Fibroblast of skin of scalp (primary cell): ENCODE measurements at places on chromosomes 5 and 9.

GRCh38 chr5:100505984-100506670 is 29.0 kb upstream of the FAM174A start:
- peak; percentile 47 for DNase-seq

GRCh38 chr9:106653213-106653612 is 209.8 kb upstream of the ZNF462 start:
- DNase-seq, result peak; percentile 62

- no peak for DNase-seq
Observed at GRCh38 chr9:69188975-69189374, 14.9 kb downstream of the TJP2 start.

DNA sequence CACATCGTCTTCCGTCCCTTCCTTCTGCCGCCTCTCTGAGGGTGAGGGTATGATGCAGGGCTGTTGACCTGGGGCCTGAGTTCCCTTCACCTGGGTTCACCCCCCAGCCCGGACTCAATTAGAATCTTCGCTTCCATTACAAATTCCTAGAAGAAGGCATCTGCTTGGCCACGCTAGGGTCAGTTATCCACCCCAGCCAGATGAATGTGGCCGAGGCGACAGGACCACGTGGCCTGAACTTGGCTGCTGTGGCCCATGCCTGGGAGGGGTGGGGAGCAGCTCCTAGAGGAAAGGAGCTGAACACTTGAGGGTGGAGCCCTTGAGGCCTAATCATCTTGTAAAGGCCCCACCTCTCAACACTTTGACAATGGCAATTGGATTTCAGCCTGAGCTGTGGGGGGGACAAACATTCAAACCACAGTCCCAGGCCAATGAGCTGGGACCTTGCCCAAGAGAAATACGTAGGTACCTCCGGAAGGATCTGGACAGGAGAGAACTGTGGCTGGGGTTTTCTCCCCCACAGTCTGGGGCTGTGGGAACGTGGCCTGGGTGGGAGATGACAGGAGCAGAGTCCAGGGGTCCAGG is 90.6 kb upstream of the ADAMTS2 start:
- no peak for DNase-seq

DNA sequence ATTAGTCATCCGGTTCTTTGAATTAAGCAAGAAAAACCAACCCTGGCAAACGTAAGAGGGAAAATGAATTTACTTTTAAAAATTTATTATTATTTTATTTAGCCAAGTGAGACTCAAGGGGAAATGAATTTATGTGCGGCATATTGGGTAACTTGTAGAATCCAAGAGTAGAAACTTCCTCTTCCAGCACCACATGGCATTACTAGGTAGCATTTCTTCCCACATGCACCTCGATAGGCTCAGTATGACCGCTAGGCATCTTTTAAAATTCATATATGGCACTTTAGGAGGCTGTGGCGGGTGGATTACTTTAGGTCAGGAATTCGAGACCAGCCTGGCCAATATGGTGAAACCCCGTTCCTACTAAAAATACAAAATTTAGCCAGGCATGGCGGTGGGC is 17.6 kb upstream of the MYO10 start:
- no peak for DNase-seq

- no peak for DNase-seq
Observed at GRCh38 chr5:152546493-152546892, 141.4 kb upstream of the NMUR2 start.

DNA sequence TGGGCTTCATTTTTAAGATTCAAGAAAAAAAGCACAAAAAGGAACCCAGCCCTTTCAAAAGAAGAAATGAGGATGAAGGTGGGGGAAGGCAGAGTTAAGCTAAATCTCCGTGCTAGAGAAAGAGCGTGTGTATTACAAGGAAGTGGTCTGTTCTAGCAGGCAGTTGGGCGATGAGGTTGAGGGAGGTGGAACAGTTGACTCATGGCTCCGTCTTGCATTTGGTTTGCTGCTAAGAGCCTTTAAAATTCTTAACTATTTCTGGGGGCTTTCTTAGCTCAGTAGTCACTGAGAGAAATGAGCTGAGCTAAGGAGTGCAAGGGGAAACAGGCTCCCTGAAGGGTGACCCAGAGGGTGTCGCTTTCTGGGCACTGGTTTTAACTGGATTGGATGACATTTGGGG is 117.4 kb downstream of the GCNT1 start:
- peak; percentile 90 for DNase-seq

DNA sequence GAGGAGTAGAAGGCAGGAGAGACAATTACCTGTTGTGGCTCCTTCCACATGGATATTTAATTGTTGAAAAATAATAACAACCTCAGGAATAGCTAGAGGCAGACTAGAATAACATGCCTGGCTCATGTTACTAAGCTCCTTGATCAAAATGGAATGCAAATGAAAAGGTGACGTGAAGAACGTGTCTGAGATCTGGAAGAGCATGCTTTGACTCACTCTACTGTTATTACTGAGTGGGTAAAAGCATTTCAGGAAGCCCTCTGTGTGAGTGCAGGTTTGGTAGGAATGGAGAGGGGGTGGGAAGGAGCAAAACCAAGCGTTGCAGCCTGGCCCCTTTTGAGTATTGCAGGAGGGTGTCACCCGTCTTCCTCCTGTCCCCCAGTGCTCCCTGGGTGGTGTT is 84.8 kb downstream of the EQTN start:
- DNase-seq, result no peak

DNA sequence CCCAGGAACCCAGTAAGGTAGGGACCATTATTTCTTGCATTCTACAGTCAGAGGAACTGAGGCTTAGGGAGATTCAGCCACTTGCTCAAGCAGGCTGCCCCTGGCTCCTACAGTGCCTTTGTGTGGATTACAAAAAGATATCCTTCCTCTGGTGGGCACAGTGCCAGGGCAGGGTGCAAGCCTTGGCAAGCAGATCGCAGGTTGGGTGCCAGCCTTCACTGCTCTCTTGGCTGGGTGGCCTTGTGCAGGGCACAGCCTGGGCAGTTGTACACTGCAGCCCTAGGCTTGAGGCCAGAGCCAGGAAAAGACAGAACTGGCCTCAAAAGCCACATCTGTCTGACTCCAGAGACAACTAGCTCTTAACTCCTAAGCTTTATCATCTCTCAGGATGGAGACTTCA is 15.0 kb downstream of the DOCK2 start:
- DNase-seq, result no peak

GRCh38 chr5:38433160-38433861 is 123.1 kb downstream of the LIFR start:
- peak; percentile 91 for DNase-seq

DNA sequence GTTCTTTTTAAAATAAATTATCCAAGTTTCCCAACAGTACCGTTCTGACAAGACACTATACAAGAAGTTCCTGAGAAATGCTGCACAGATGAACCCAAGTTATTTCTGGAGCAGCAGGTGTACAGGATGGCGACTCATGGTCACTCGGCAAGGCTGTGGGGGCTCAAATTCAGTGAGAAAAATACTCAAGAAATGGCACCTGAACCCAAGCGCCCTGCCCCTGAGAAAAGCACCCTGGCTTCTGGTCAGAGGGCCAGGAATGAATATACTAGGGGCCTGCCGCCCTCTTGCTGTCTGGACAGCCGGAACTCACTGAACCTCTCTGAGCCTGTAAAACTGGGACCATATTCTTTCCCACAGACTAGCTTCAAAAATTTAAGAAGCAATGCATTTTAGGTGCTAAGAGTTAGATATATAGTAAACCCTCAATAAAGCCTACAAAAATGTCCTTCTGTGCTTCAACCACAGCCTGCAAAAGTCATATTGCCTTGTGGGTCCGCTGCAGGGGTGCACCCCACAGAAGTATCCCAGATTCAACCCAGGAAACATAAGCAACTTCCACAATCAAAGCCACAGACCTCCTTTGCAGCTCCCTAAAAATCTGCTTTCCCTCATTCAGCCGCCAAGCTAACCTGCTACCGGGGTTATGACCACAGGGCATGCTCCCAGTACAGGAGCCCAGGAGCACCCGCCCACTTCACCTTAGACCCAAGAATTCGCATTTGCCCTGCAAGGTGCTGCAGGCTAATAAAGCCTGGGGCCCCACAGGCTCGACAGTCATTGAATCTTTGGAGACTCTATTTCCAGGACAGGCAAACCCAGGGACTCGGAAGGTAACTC is 1.4 kb downstream of the RAPGEF1 start:
- no peak for DNase-seq

DNA sequence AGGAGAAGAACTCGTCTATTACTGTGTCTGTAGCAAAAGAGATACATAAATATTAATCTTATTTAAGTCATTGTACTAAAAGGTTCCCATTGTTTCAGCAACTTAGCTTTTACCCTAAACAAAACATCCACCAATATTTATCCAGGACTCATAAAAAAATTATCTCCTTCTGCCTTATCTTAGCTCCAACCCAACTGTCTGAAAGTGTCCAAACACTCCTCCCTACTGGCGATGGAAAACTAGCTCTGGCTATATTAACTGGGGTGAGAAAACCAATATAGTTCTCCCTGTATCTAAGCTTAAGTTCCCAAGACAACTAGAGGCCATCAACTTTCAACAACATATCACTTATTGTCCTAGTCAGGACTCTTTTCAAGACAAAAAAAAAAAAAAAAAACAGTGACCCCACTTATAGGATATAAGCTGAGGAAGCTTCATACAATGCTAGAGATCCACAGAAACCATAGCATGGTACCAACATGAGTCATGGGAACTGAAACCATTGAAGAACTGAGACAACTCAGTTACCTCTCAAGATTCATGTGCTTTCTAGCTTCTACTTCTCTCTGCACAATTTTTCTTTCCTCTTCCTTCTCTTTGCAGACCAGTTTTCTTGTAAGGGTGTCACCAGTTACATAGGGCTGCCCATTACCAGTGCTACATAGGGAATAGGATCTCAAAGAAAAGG is 150.7 kb upstream of the RASA1 start:
- DNase-seq, result peak; percentile 44

GRCh38 chr5:57316798-57317327 is 143.0 kb downstream of the GPBP1 start:
- peak; percentile 58 for DNase-seq

DNA sequence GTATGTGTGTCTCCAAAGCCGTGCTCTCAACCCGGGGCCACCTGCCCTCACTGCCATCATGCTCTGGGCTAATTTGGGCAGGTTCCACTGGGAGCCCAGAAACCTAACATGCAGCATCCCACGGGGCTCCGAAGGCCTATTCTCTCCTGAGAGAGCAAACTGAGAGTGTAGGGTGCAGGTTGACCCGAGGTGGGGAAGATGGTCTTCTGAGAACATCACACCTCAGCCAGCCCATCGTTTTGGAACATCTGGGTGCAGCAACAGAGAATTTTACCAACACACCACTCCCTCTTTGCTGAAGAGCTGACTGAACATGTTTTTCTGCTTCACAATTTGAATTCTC is 294.6 kb upstream of the TUT7 start:
- DNase-seq, result no peak

DNA sequence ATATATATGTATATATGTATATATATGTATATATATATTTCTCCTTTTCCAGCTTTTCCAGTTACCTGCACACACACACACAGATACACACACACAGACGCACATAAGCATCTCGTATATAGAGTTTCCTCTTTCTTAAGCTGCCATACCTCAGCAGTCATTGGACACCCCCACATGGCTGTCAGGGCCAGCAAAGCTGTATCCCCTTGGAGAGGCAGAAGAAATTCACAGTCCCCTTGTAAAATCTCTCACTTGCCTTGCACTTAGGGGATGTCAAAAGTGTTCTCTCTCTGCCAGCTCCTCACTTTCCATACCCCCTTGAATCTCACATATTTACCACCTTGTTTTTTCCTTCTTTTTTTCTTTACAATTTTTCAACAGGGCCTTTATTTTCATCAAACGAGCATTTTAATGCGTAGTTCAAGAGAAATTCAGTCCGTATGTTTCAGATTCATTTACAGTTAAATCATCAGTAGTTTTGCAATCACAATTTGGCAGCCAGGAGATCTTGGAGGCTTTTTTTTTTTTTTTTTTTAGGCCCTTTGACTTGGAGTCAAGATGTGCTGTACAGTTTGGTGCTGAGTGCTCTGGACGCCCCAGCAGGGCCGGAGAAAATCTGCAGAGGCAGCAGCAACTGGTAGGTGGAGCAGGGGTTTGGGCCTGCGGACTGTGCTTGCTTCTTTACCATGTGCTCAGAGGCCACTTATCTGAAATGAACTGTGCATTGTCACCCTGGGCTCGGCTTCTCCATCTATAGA is 244.9 kb upstream of the KLF4 start:
- DNase-seq, result peak; percentile 88

GRCh38 chr9:108083160-108083750 is 593.7 kb upstream of the KLF4 start:
- DNase-seq, result no peak

GRCh38 chr9:96006296-96006879 is 130.9 kb downstream of the ERCC6L2 start:
- DNase-seq, result no peak

- DNase-seq, result peak; percentile 89
Observed at GRCh38 chr5:138352071-138352721, at the start of gene KDM3B. KDM3B (plus strand) TSS chr5:138352685; CDS start chr5:138352796, 111 bp downstream.

DNA sequence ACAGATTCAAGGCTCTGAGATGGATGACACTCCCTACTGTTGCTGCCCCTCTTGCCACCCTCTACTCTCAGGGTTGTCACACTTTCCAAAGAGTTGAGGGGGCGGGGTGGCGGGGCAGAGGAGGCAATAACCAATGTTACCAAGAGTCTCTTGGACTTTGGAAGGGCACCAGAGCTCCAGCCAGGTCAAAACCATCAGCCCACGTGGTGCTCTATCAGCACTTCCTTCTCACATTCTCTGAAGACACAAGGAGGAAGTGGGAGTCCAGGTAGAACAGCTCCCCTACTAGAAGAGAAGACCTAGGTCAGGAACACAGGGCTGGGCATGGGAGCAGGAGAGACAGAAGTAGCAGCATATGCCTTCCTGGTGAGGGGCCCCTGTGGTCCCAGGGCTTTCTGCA is 33.0 kb upstream of the PIK3R1 start:
- DNase-seq, result no peak

DNA sequence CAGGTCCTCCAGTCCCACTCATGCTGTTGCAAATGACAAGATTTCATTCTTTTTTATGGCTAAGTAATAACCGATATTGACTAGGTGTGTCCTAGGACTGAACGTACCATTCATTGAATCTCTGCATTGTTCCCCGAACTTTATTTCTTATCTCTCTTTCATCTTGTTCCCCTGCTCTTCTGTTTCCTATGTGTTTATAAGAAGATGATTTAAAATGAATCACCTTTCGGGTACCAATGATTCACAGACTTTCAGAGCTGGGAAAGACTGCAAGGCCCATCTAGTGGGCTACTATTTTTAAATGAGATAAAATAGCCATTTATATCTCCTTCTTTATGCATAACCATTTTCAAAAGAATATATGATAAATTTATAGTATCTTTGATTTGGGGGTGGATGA is 133.0 kb downstream of the CDH18 start:
- no peak for DNase-seq

- no peak for DNase-seq
Observed at GRCh38 chr5:125390326-125390725, 643.9 kb upstream of the ZNF608 start.

DNA sequence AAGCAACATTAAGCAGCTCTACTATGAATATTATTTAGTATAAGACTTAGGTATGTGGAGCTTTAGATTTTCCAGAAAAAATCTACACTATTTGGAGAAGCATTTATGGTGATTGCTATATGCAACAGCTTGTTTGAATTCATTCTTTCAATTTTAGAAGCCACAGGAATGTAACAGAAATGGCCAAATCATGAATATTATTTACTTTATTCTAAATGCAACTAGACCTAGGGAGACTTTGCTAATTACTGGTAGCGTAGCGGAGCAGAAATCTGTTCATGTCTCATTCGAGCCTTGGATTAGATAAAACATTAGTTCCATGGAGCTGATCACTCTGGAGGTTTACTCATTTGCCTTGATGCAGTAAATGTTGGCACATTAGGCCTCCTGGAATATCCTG is 290.2 kb downstream of the ZNF608 start:
- peak; percentile 89 for DNase-seq
